ENCODE measurements at places on chromosomes 11 and 22. TPM values are rescaled to one million over a fixed set of nuclear protein-coding genes. Genes with fewer than 3 reads are reported as not detected.

Gene SDF2L1
- 31.6 TPM for total RNA-seq

Gene OR51I1
- total RNA-seq = not detected

Gene PATE2
- not detected for total RNA-seq

Gene CSF2RB
- 13.3 TPM for total RNA-seq

Gene BATF2
- total RNA-seq = 2.1 TPM

Gene ANKK1
- 0.13 TPM for total RNA-seq

DNA sequence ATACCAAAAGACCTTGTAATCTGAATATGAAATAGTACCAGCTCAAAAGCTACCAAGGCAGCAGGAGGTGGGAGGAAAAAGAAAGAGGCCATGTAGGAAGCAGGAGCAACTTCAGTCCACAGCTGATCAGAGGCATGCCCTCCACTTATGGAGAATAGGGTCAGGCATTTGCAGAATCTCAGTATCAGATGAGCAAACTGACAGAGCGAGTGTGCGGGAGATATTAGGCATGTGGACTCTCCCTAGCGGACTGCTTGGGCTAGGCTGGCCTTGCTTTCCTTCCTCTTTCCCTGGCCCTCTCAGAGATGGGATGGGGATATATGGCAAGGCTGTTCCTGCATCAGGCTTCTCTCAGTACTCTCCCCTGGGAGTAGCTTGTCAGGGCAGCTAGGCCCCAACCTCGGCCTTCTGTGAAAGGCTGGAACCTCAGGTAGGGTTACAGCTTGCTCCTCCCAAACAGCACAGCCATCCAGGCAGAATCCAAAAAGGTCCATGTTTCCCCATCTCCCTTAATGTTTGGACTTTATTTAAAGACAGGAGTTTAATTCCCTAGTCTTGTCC, 37.0 kb downstream of the ETS1 start:
- DNase-seq = no peak

- DNase-seq = peak; percentile 93
Measured at GRCh38 chr11:45899448-45900174, 7.5 kb downstream of the FREY1 start.

GRCh38 chr11:32172848-32173834, 82.3 kb downstream of the RCN1 start:
- no peak for DNase-seq

GRCh38 chr11:18317551-18317950, 4.4 kb downstream of the HPS5 start:
- DNase-seq = no peak

DNA sequence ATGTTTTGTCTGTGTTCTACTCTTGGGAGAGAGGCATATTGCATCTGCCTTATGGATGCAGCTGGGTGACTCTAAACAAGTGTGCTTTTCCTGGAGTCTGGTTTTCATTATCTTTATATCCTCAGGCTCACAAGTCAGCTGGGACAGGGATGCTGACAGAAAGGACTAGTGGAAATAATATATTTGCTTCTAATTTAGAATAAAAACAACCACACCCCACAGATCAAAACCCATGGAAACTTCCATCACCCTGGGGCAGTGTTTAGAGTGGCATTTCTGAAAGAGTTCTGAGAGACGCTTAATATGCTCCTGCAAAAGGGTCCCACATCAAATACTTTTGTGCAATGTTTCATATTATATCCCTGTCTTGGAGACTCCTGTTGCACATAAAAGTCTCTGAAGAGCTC, 20.8 kb downstream of the KCNE3 start:
- no peak for DNase-seq

DNA sequence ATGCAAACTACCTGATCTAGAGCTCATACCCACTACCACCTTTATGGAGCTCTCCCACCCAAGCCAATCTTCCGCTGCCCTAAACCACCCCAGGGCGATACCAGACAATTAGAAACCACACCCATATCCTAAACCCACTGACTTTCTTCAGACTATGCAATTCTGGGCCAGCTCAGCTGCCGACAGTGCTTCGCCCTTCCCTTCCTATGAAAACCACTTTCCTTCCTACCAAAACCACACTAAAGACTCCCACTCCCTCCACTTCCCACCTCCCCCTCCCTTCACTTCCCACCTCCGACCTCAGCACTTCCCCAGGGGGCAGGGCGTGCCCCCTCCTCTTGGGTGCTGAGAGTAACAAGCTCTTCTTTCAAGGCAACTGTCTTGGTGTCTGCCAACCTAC, 25.1 kb downstream of the B3GAT1 start:
- DNase-seq = no peak

- no peak for DNase-seq
Measured at GRCh38 chr11:12243486-12243885, 133.1 kb downstream of the MICAL2 start.

DNA sequence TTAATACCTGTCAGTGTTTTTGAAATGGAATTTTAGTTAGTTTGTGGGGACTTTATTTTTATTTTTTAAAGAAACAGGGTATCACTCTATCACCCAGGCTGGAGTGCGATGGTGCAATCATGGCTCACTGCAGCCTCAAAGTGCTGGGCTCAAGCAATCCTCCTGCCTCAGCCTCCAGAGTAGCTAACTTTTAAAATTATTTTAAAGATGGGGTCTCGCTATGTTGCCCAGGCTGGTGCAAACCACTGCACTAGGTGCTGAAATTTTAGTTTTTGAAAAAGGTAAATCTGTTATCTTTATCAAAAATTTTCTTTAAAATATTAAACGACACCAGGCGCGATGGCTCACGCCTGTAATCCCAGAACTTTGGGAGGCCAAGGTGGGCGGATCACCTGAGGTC, 42.6 kb downstream of the AMBRA1 start:
- no peak for DNase-seq

GRCh38 chr11:102276783-102277182, 40.5 kb upstream of the BIRC3 start:
- no peak for DNase-seq

DNA sequence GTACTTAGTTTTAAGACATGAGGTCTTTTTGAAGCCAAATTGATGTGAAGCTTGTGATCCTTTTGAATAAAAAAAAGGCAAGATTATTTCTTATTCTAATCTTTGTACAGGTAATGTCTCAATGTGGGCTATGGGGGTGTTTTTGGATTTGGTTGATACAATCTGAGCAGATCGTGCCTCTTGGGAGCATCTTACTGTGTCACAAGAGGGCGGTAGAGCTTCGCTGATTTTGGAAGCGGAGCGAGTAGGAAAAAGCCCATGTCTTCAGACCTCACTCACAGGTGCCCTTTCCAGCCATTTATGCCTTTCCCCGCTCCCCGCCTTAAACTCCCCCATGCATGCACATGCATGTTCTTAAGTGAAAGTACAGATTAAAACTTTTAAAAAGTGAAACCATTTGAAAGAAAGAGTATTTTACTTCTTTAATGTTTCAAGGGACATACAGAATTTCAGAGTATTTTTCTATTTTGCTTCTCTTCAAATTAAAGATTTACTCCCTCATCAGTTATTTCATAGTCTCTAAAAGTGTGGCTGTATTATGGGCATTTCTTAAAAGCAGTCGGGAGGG, 18.8 kb downstream of the DDX25 start:
- no peak for DNase-seq

GRCh38 chr22:22663861-22664800, 19.7 kb downstream of the GGTLC2 start:
- DNase-seq = peak; percentile 80

Measured in mesenteric fat pad (tissue), 1 donor.